ENCODE measurements at places on chromosomes 3 and 15. TPM values are rescaled to one million over a fixed set of nuclear protein-coding genes. Genes with fewer than 3 reads are reported as not detected.
A peak's percentile ranks its signal among the peaks of the same experiment; 100 is the strongest.

Gene KLHL40
- not detected for total RNA-seq

Gene SPESP1
- total RNA-seq: 4.2 TPM

DNA sequence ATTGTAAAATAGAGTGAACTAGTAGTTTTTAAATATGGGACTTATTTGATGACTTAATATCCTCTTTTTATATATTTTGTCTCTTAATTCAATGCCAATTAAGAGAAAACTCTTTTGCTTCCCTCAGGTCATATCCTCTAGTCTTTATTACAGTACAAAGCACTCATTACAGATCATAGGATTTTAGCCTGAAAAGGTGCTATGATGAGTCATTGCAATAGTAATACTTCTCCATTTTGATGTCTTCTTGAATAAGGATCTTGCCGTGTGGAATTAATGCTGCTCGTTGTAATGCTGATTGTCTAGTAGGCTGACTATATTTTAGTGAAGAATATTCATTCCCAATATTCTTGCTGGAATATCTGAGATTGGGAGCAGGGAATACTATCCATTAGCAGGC lies 612.2 kb upstream of the GOLIM4 start:
- H3K27ac ChIP-seq: no peak overlapping the region
- no peak overlapping the region for H3K4me3 ChIP-seq
- H3K36me3 ChIP-seq: no peaks in the 10 kb centered on the region
- DNase-seq: no peak

- peaks cover 9% of the 10 kb centered on the region for H3K4me1 ChIP-seq
- H3K27ac ChIP-seq: peak overlapping the region; percentile 56
- no peaks in the 10 kb centered on the region for H3K36me3 ChIP-seq
- H3K4me3 ChIP-seq: no peak overlapping the region
- H3K27me3 ChIP-seq: no peaks in the 10 kb centered on the region
These were observed 4.9 kb downstream of the BTD start for GRCh38 chr3:15606434-15606891.

GRCh38 chr3:74009961-74010844 lies 385.5 kb upstream of the PDZRN3 start:
- no peaks in the 10 kb centered on the region for H3K27me3 ChIP-seq
- no peaks in the 10 kb centered on the region for H3K4me1 ChIP-seq
- H3K27ac ChIP-seq: no peak overlapping the region
- H3K36me3 ChIP-seq: no peaks in the 10 kb centered on the region

DNA sequence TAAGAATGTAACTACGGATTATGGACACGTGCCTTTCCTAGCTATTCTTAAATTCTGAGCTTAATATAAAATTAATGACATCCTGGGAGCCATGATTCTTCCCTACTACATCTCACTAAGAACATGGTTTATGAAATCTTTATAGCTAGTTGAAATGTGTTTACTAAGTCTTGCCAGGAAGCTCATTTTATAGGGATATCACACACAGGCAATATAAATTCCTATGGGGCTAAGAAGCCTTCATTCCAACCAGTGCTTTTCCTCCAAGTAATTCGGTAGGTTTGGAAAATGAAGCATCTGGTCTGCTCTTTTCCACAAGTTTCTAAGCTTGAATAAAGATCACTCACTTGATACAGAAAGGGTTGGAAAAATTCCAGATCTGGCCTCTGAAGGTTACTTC lies 802.6 kb downstream of the FHIT start:
- DNase-seq: no peak
- H3K27ac ChIP-seq: no peak overlapping the region
- no peaks in the 10 kb centered on the region for H3K36me3 ChIP-seq
- H3K4me3 ChIP-seq: no peak overlapping the region

- peak; percentile 28 for DNase-seq
- H3K27me3 ChIP-seq: no peaks in the 10 kb centered on the region
- H3K4me1 ChIP-seq: no peaks in the 10 kb centered on the region
- H3K4me3 ChIP-seq: no peak overlapping the region
- no peaks in the 10 kb centered on the region for H3K36me3 ChIP-seq
These were observed 280.2 kb downstream of the SHQ1 start for GRCh38 chr3:72568083-72568482.

DNA sequence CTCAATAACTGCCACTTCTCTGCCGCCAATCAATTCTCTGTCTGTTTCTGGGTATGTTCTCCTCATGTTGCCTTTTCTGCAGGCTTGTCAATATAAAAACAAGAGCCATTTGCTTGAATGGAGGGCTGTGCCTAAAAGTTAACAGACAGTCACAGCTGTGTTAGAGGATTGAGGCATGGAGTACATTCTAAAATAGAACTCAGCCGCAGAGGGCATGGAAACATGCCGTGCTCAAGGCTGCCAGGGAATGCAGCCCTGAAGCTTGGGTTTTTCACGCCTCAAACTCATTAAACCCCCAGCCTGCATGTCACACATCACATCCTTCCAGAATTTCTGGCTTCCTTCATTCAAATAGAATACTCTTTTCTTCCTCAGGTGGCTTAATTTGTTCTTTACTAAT lies 166.6 kb downstream of the TPRG1 start:
- no peak overlapping the region for H3K27ac ChIP-seq
- DNase-seq: no peak
- H3K4me3 ChIP-seq: no peak overlapping the region

Gene CKMT1A
- total RNA-seq: 204 TPM

DNA sequence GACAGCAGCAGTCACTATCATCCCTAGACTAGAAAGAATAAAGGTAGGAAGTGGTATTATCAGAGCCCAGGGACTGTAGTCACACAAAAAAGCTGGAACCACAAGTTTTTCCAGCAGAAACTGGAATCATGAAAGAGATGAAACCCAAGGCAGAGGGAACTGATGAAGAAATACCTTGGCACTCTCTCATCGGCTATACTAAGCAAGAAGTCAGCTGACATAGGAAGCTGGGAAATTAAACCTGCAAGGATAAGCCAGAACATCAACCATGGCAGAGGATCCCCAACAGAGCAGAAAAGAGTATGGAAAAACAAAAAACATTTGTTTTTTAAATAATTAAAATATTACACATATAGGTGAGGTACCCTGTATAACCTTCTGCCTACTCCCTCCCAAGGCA lies 86.5 kb downstream of the AQR start:
- no peak for DNase-seq
- H3K4me3 ChIP-seq: no peak overlapping the region
- H3K4me1 ChIP-seq: no peaks in the 10 kb centered on the region
- H3K27me3 ChIP-seq: no peaks in the 10 kb centered on the region
- H3K36me3 ChIP-seq: no peaks in the 10 kb centered on the region
- no peak overlapping the region for H3K27ac ChIP-seq

Gene ATP13A5
- total RNA-seq: 0.37 TPM

Gene LIPH
- 58.3 TPM for total RNA-seq

GRCh38 chr15:72970933-72971760 lies 81.1 kb upstream of the NEO1 start:
- no peaks in the 10 kb centered on the region for H3K4me1 ChIP-seq
- H3K27ac ChIP-seq: no peak overlapping the region
- H3K36me3 ChIP-seq: no peaks in the 10 kb centered on the region
- no peaks in the 10 kb centered on the region for H3K27me3 ChIP-seq

GRCh38 chr3:15241341-15241740 lies 35.3 kb downstream of the CAPN7 start:
- H3K36me3 ChIP-seq: no peaks in the 10 kb centered on the region
- no peaks in the 10 kb centered on the region for H3K4me1 ChIP-seq
- H3K4me3 ChIP-seq: no peak overlapping the region

GRCh38 chr3:115835946-115836345 lies 212.6 kb downstream of the GAP43 start:
- H3K4me3 ChIP-seq: no peak overlapping the region
- H3K27ac ChIP-seq: no peak overlapping the region
- H3K27me3 ChIP-seq: no peaks in the 10 kb centered on the region
- no peak for DNase-seq

Gene CSPG5
- 0.66 TPM for total RNA-seq

GRCh38 chr3:37137516-37137915 lies 36.9 kb downstream of the LRRFIP2 start:
- no peaks in the 10 kb centered on the region for H3K36me3 ChIP-seq
- no peak overlapping the region for H3K27ac ChIP-seq
- no peak overlapping the region for H3K4me3 ChIP-seq
- no peaks in the 10 kb centered on the region for H3K4me1 ChIP-seq
- no peaks in the 10 kb centered on the region for H3K27me3 ChIP-seq

GRCh38 chr3:114974387-114974786 lies 172.7 kb downstream of the ZBTB20 start:
- no peaks in the 10 kb centered on the region for H3K36me3 ChIP-seq
- H3K27me3 ChIP-seq: no peaks in the 10 kb centered on the region
- no peak for DNase-seq
- H3K27ac ChIP-seq: no peak overlapping the region
- H3K4me1 ChIP-seq: no peaks in the 10 kb centered on the region

Gene NR1I2
- 70.4 TPM for total RNA-seq

- H3K4me1 ChIP-seq: no peaks in the 10 kb centered on the region
- H3K27me3 ChIP-seq: no peaks in the 10 kb centered on the region
- no peak overlapping the region for H3K4me3 ChIP-seq
- no peaks in the 10 kb centered on the region for H3K36me3 ChIP-seq
These were observed 53.0 kb upstream of the FOXP1 start for GRCh38 chr3:71636482-71636881.

DNA sequence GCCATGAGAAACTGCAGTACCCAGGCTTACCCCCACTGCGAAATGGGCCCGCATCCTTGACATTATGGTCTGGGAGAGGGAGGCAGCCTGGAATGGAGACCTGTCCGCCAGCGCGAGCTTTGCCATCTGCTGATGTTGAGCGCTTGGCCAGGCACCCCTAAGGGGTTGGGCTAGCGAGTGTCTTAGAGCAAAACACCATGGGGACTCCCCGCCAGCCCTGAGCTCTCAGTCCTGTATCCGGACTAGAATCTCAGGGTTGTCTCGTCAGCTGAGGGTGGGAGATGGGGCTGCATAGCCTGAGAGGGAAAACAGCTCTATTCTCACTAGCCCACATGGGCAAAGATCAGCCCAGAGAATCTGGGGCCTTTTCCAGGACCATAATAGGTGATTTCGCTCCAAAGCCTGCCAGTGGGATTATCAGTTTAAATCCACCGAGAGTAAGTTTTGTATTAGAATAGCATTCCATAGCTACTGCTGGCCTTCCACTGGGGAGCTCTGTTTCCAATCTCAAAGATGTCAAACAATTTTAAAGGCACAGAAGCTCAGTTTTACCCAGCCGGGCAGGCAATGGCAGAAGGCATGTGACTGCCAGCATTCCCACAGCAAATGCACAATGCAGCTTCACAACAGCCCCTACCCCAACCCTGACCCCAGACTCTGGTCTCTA lies 167.5 kb upstream of the TPM1 start:
- no peak for DNase-seq
- no peaks in the 10 kb centered on the region for H3K36me3 ChIP-seq
- H3K27me3 ChIP-seq: no peaks in the 10 kb centered on the region
- no peak overlapping the region for H3K4me3 ChIP-seq
- peaks cover 8% of the 10 kb centered on the region for H3K4me1 ChIP-seq

DNA sequence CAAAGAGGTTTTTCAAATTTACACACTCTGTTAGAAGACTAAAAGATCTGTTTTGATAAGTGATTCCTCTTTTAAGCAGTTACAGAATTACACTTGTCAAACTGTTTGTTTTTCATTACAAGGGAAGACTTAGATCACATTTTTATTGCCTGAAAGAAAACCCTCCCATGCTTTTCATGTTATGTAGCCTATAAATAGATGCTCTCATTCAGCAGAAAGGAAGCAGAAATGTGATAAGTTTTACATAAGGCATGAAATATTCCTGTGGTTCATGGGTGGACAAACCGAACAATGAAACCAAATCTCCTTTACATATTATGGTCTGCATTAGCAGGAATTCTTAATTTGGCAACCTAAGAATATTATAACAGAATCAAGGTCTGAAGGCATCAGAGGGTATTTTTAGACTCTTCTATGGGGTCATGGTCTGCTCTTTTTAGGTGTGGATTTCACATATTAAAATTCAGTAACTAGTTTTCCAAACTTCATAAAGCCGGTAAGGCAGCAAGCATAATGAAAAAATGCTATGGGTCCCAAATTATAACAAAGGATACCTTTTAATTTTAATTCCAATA lies 37.3 kb upstream of the FXR1 start:
- no peaks in the 10 kb centered on the region for H3K36me3 ChIP-seq
- H3K27ac ChIP-seq: no peak overlapping the region
- no peak overlapping the region for H3K4me3 ChIP-seq
- no peaks in the 10 kb centered on the region for H3K4me1 ChIP-seq

DNA sequence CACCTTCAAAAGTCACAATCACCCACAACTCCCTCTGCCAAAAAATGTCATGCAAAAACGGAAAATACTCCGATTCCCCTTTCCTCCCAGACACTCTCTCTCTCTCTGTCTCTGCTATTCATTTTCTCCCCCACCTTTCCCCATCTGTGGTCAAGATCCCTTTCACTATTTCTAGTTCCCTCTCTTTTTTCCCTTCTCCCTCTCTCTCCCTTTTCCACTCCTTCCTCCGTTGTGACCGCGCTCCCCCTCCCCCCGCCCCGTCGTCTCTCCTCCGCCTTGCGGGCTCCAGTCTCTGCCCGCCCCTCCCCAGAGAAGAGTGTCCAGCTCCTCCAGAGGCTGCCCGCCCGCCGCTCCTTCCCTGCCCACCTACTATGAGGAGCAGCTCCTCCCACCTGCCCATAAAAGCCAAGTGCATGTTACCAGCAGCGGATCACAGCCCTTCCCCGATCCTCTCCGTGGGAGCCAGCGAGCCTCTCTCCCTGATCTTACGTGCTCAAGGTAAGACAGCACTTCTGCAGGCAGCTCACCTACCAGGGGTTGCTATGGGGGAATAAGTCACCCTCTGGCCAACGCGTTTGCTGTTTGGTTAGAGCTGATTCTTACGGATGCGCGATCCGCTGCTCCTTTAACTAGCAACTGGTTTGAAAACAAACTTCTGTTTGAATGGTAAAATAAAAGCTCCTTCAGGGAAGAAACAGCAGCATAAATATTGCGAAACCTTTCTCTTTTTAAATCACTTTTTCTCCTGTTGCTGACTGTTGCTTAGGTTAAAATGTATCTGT lies at the start of gene COL8A1:
Gene COL8A1, plus strand, starts transcription at position 428 of the 782 bp plus-strand sequence. CDS start 152,089 bp downstream, outside the sequence.
- H3K27ac ChIP-seq: no peak within 1 kb of the TSS
- no peaks in the 10 kb centered on the region for H3K4me1 ChIP-seq
- peaks cover 27% of the 10 kb centered on the region for H3K27me3 ChIP-seq
- peak within 1 kb of the TSS; percentile 6 for H3K4me3 ChIP-seq
- DNase-seq: peak; percentile 25
- H3K36me3 ChIP-seq: no peaks in the 10 kb centered on the region

DNA sequence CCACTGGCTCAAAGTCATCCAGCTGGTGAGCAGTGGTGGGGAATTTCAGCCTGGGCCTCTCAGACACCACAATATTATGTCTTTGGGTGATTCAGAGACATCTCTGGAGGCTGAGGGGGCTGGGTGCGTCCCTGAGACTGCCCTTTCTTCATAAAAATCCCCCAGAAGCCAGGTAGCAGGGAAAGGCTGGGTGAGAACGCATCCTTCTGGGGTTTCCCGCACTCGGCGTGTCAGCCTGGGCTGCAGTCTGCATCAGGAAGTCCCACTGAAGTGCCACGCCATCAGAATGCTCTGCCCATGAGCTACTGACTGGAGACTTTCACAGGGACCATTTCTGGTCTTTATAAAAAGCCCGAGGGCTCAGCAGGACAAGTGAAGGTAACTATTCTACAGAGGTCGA lies 148.8 kb upstream of the SLC6A11 start:
- H3K4me3 ChIP-seq: no peak overlapping the region
- H3K27ac ChIP-seq: no peak overlapping the region
- no peaks in the 10 kb centered on the region for H3K4me1 ChIP-seq
- H3K27me3 ChIP-seq: no peaks in the 10 kb centered on the region
- DNase-seq: no peak

All from colonic mucosa (tissue), 4 donors.